Stimulated activated CD8-positive, alpha-beta memory T cell treated with anti-CD3 and anti-CD28 coated beads, Interleukin-4, amount 100 ng/mL, for 1 hour (primary cell): ENCODE measurements at places on chromosomes 1 and 21.

GRCh38 chr1:228378873-228379460 is 27.7 kb downstream of the TRIM11 start:
- no peak for DNase-seq

DNA sequence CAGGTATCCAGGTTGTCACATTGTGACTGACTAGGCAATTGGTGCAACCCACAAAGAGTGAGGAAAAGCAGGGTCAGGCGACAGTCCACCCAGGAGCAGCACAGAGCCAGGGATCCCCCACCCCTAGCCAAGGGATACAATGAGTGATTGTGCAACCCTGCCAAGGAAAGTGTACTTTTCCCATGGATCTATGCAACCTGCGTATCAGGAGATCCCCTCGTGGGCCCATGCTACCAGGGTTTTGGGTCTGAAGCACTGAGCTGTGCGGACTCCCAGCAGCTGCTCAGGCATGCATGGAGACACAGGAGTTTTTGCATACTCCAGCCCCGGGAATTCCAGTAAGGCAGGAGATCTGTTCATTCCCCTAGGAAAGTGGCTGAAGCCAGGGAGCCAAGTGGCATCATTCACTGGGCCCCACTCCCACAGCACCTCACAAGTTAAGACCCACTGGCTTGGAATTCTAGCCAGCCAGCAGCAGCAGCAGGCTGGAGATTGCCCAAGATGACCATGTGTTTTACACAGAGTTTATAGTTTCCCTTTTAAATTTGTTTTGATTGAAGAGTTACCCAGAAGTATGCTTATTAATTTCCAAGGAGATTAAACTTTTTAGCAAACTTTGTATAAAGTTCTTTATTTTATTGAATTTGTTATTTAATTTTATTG is 136.0 kb downstream of the LTN1 start:
- DNase-seq = no peak

- DNase-seq = no peak
Measured at GRCh38 chr1:23801338-23801748, 789 bp upstream of the GALE start.

GRCh38 chr1:117026361-117026760 is 24.8 kb downstream of the CD101 start:
- DNase-seq = no peak

DNA sequence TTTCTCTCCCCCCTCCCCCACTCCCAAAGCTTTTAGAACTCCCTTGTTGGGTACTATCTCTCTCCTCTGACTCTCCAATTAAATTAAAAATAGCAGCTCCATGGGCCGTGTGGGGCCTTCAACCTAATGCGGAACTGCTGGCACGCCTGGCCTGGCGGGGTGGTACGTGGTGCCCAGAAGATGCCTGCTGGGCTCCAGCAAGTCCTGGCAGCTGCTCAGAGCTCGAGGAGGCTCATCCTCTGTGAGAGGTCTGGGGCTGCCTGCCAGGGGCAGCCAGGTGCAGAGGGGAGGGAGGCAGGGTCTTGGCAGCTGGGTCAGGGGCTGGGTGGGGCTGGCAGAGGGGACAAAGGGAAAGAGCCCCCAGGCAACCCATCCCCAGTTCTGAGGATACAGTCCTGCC is 74.4 kb downstream of the ACTL8 start:
- DNase-seq = no peak

GRCh38 chr21:45900034-45900868 is 81.3 kb upstream of the COL6A1 start:
- DNase-seq = no peak

DNA sequence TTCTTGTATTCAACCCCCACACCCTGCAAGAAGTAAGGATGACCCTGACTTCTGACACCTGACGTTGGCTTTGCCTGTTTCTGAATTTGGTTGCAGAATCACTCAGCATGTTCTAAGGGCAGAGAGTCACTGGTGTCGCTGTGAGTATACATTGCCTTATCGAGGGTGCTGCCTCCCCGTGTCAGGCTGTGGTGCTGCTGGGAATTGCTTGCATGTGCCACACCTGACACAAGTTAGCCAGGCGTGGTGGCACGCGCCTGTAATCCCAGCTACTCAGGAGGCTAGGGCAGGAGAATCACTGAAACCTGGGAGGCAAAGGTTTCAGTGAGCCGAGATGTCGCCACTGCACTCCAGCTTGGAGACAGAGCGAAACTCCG is 45.9 kb downstream of the WDR4 start:
- peak; percentile 21 for DNase-seq

DNA sequence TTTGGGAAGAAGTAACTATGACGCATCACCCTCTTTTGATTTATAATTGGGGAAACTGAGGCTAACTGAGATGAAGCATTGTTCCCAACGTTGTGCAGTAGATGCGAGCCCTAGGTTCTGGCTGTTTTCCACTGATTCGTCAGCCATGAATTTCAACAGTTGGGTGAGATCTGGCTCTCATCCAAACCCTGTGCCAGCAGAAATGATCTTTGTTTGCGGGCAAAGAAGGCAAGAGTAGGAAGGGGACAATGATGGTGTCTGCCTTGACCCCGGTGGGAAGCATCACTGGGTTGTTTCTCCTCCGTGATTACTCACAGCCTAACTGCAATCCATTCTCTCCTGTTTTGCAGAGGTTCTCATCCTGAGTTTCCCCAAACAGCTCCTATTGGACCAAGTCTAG is 142.3 kb downstream of the MIS18A start:
- no peak for DNase-seq
